ENCODE measurements at places on chromosomes 4 and X.

DNA sequence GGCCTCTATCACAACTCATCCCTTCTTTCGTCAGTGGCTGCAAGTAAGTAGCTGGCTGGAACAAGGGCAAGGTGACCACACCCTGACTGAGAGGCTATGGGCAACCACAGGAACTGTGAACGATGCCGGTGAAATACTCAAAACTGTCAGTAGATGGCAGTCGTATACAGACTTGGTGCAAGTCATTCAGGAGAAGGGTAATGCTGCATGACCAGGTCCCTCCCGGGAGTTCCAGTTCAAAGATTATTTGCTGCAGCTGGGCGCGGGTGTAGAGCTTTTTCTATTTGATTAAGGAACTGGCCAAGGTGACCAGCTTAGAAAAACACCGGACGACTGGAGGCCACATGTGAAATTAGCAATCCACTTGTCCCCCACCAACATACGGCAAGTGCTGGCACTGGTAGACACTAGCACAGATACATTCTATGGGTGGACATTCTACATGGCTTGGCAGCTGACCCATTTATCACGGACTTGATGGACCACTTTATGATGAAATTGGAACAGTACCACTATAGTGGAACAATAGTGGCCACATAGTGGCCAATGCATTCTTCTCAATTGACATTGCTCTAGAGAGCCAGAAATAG lies 726.6 kb downstream of the TRAM1L1 start:
- peak; percentile 1 for DNase-seq

GRCh38 chr4:153206534-153206933 lies 2.3 kb downstream of the TRIM2 start:
- DNase-seq = no peak

DNA sequence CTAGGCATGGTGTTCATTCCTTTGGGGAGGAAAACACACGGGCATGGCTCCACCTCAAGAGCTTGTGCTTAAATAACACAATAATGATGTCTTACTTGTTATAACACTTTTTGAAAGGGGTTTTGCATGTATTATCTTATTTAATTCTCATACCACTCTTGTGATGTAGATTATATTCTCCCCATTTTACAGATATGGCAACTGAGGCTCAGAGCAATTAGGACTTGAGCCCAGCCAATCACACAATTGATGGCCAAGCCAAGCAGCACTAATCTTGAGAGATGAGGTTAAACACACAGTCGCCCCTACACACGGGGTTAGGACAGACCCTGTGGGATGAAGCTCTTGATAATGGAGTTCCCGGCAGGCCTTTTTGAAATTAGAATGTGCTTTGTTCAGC lies 45.1 kb downstream of the BCORL1 start:
- DNase-seq = no peak

DNA sequence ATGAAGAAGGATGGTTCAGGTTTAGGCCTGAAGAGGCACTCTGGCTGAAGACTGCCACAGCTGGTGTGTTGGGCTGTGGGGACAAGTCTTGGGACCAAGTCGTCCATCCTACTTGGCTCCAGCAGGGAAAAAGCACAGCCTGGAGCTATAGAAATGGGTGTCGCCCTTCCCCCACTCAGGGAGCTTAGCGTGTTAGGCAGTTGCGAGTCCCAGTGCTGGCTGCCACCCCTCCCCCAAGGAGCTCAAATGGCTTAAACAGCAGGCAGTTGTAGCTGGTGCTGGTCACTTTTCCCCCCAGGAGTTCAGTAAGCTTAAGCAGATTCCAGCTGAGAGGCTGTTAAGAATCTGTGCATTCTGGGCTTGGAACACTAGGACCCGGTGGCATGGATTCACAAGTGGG lies 319.5 kb upstream of the POF1B start:
- no peak for DNase-seq

DNA sequence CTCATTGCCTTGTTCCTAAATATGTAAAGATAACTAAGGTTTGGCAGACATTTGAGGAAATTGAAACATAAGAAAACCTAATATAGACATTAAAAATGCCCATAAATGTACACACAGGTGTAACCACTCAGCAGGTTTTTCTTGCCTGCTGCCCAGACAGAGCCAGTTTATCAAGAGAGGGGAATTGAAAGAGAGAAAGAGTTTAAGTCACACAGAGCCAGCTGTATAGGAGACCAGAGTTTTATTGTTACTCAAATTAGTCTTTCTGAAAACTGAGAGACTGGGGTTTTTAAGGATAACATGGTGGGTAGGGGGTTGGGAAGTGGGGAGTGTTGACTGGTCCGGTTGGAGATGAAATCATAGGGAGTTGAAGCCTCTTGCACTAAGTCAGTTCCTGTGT lies 119.0 kb downstream of the CFAP299 start:
- DNase-seq = no peak

- no peak for DNase-seq
Measured at GRCh38 chr4:40587826-40588225, 41.8 kb downstream of the RBM47 start.

- DNase-seq = no peak
Measured at GRCh38 chr4:137510557-137511265, 21.6 kb downstream of the PCDH18 start.

GRCh38 chr4:155974996-155975395 lies 21.3 kb upstream of the CTSO start:
- no peak for DNase-seq

- no peak for DNase-seq
Measured at GRCh38 chr4:175745329-175745728, 66.7 kb downstream of the GPM6A start.

GRCh38 chr4:126215759-126216158 lies 901.0 kb downstream of the FAT4 start:
- DNase-seq = no peak

DNA sequence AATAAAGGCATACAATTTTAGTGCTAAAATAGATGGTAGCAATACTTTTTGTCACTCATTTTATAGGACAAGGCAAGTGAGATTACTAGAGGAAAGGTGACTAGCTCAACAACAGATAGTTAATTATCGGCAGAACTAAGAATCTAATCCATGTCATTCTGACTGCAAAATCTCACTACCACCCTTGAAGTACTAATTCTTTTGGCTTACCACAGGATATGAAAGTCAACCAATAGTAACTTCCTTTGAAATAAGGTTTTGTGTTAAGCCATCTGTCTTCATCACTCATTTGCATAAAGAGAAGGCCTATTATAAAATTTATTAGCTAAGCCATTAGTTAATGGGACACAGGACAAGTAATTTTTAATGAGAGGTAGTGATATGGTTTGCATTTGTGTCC lies 25.3 kb upstream of the ZMAT1 start:
- no peak for DNase-seq

GRCh38 chr4:10629394-10629793 lies 55.2 kb downstream of the CLNK start:
- DNase-seq = no peak

DNA sequence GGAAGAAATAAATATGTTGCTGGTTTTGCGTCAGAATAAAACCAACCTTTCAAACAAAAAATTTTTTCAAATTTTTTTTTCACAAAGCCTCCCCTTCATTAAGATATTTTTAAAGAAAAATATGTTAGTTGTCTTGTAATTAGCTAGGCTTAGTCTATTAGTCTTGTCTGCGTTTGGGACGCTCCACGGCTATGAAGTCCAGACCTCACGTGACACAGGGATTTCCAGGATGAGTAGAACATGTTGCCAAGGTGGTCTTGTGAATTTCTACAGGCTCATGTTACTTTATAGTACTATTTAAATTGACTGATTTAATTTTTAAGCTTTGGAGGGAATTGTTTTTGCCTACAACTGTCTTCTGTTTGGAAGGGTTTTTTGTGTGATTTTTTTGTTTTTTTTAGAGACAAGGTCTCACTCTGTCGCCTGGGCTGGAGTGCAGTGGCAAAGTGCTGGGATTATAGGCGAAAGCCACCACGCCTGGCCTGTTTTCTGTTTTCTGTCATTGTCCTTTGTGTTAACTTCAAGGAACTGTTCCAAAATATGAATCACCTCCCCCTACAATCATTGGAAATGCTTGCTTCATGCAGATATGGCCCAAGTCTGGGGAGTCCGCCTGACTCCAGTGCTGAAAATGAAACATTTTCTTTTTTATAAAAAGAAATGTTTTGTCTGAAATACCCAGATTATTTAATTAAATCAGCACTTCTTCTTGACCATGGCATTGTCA lies 26.2 kb downstream of the TMEM144 start:
- DNase-seq = no peak

- DNase-seq = no peak
Measured at GRCh38 chr4:133058701-133059100, 90.4 kb upstream of the PCDH10 start.

Data from NCI-H2171 (cell line).